Astrocyte (in vitro differentiated cells and primary cell): ENCODE measurements at places on chromosomes 16 and 17. TPM values are rescaled to one million over a fixed set of nuclear protein-coding genes. Genes with fewer than 3 reads are reported as not detected.

GRCh38 chr17:28551421-28552175, 826 bp downstream of the UNC119 start:
- no peaks in the 10 kb centered on the region for H3K27me3 ChIP-seq
- peaks cover 12% of the 10 kb centered on the region for H3K36me3 ChIP-seq
- H3K27ac ChIP-seq, result no peak overlapping the region
- peak overlapping the region; percentile 70 for H3K4me3 ChIP-seq
- peaks cover 7% of the 10 kb centered on the region for H3K4me1 ChIP-seq

DNA sequence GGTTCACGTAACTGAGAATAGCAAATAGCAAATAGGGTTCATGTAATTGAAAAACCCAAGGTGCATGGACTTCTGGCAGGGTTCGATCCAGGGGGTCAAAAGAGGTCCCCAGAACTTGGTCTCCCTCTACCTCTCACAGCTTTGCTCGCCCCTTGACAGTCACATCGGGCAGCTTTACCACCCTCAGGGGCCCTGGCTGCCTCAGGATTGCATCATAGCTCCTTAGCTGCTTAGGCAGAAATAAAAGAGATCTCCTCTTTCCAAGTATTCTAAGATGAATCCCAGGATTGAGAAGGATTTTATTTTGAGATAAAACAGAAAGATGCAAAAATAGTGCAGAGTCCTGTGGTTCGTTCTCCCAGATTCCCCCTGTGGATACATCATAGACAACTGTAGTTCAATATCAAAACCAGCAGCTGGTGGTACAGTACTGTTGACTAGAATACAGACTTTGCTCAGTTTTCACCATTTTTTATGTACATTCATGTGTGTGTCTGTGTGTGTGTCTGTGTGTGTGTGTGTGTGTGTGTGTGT, 12.8 kb downstream of the ADGRG3 start:
- peaks cover 7% of the 10 kb centered on the region for H3K27me3 ChIP-seq
- H3K27ac ChIP-seq, result no peak overlapping the region
- H3K4me1 ChIP-seq, result no peaks in the 10 kb centered on the region
- no peak overlapping the region for H3K4me3 ChIP-seq
- H3K36me3 ChIP-seq, result no peaks in the 10 kb centered on the region

- no peak overlapping the region for H3K4me3 ChIP-seq
- no peaks in the 10 kb centered on the region for H3K27me3 ChIP-seq
- peaks cover 23% of the 10 kb centered on the region for H3K4me1 ChIP-seq
- no peaks in the 10 kb centered on the region for H3K36me3 ChIP-seq
- H3K27ac ChIP-seq, result no peak overlapping the region
Measured at GRCh38 chr17:17117923-17118322, 75.7 kb downstream of the MPRIP start.

DNA sequence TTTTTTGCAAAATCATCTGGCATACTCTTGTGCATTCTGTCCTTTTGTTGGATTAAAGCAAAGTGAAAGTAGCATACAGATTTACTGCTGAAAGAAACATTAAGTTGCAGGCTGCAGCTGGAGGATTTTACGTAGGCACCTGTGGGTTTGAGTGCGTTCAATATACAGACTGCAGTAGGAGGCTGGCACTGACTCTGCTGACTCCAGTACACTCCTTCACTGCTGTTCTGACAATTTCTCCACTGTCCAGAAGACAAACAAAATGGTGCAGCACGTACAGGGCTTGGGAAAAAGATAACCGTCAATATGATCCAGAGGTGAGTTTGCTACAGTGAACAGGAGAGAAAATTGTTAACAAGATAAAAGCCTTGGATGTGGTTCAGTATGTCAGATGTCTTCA, 73.3 kb downstream of the TANC2 start:
- H3K27ac ChIP-seq, result no peak overlapping the region
- no peaks in the 10 kb centered on the region for H3K36me3 ChIP-seq
- DNase-seq, result no peak
- H3K4me3 ChIP-seq, result no peak overlapping the region
- H3K4me1 ChIP-seq, result peaks cover 32% of the 10 kb centered on the region
- H3K27me3 ChIP-seq, result no peaks in the 10 kb centered on the region

- H3K36me3 ChIP-seq, result no peaks in the 10 kb centered on the region
- no peak overlapping the region for H3K4me3 ChIP-seq
- no peaks in the 10 kb centered on the region for H3K4me1 ChIP-seq
- H3K27me3 ChIP-seq, result no peaks in the 10 kb centered on the region
Measured at GRCh38 chr17:17342242-17342945, 39.2 kb downstream of the NT5M start.

DNA sequence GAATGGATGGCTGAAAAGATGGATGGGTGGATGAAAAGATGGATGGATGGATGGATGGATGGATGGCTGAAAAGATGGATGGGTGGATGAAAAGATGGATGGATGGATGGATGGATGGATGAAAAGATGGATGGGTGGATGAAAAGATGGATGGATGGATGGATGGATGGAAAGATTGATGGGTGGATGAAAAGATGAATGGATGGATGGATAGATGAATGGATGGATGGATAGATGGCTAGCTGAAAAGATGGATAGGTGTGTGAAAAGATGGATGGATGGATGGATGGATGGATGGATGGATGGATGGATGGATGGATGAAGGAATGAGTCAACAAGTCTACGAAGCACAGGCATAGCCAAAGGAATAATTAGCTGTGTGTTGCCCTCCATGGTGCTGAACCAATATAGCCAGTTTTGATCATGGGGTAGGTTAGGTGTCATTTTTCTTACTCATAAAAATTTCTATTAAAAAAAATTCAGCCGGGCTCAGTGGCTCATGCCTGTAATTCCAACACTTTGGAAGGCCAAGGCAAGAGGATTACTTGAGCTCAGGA, 41.1 kb downstream of the NLRC5 start:
- H3K27me3 ChIP-seq, result no peaks in the 10 kb centered on the region
- H3K4me3 ChIP-seq, result no peak overlapping the region
- no peak for DNase-seq
- H3K4me1 ChIP-seq, result peaks cover 12% of the 10 kb centered on the region

DNA sequence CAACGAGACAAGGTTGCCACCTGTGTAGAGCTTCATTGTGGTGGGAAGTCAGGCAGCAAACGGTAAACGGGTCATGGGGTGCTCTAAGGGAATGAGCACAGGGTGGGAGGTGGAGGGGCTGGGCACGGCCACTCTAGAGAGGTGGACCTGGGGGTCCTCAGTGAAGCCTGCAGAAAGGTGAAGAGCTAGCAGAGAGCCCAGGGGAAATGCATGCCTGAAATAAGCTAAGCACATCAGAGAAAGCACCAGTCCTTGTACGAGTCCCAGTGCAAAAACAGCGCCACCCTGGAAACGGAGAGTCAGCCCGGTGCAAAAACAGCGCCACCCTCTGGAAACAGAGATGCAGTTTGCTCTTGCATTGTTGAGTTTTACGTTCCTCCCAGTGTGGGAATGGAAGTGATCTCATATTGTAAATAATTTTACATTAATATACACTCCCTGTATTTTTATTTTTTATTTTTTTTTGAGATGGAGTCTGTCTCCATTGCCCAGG, 65.0 kb downstream of the TBC1D16 start:
- no peaks in the 10 kb centered on the region for H3K27me3 ChIP-seq
- peaks cover 2% of the 10 kb centered on the region for H3K4me1 ChIP-seq
- H3K36me3 ChIP-seq, result peaks cover 3% of the 10 kb centered on the region
- no peak overlapping the region for H3K4me3 ChIP-seq
- H3K27ac ChIP-seq, result no peak overlapping the region
- DNase-seq, result no peak

- no peak overlapping the region for H3K4me3 ChIP-seq
- no peak overlapping the region for H3K27ac ChIP-seq
- no peaks in the 10 kb centered on the region for H3K4me1 ChIP-seq
- DNase-seq, result no peak
- H3K36me3 ChIP-seq, result no peaks in the 10 kb centered on the region
- H3K27me3 ChIP-seq, result peaks cover 4% of the 10 kb centered on the region
Measured at GRCh38 chr16:71311553-71312158, 22.5 kb upstream of the CMTR2 start.

- peaks cover 71% of the 10 kb centered on the region for H3K36me3 ChIP-seq
- no peak for DNase-seq
- no peak overlapping the region for H3K4me3 ChIP-seq
- H3K27ac ChIP-seq, result no peak overlapping the region
- no peaks in the 10 kb centered on the region for H3K27me3 ChIP-seq
Measured at GRCh38 chr16:55489119-55489955, 10.3 kb downstream of the MMP2 start.

Gene CES5A
- total RNA-seq, result not detected in 2 replicates

Gene TMEM220
- total RNA-seq, result 1.0 and 1.3 TPM in 2 replicates

Gene BICDL2
- total RNA-seq, result 0.16 TPM in 1 of 2 replicates, not detected in the other

Gene RBFOX1
- 0.43 and 0.84 TPM in 2 replicates for total RNA-seq
